ENCODE measurements at places on chromosomes 16 and 17.
A peak's percentile ranks its signal among the peaks of the same experiment; 100 is the strongest.

GRCh38 chr17:68910789-68911431, 44.3 kb downstream of the ABCA8 start:
- no peak for DNase-seq

- DNase-seq: no peak
Measured at GRCh38 chr17:58005031-58005727, 1.9 kb downstream of the SRSF1 start.

DNA sequence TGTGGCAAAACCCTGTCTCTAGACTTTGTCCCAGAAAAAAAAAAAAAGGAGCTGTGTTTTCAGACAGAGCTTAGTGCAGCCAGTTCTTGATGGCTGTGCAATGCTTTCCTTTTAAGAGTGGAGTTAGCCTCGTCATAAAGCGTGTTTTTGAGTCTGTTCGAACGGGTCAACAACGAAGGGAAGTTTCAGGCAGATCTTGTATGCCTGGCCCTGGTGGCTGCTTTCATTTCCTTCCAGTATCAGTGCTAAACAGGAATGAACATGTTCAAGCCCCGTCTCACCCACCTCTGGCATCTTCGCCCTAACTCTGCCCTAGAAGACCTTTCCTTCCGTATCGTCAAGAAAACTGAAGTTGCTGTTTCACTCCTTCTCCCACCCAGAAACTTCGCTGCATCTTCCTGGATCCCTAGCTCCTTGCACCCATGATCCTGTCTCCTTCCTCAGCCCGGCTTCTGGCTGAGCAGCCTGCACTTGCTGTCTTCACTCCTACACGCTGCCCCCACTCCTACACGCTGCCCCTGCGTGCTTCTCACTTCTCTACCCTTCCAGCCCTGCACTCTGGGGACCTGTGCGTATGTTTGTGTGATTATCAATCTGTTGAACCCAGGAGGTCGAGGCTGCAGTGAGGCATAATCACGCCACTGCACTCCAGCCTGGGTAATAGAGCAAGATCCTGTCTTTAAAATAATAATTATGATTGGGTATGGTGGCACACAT, 55.3 kb downstream of the USP10 start:
- no peak for DNase-seq

GRCh38 chr16:49688036-49688697, 167.7 kb downstream of the ZNF423 start:
- no peak for DNase-seq

DNA sequence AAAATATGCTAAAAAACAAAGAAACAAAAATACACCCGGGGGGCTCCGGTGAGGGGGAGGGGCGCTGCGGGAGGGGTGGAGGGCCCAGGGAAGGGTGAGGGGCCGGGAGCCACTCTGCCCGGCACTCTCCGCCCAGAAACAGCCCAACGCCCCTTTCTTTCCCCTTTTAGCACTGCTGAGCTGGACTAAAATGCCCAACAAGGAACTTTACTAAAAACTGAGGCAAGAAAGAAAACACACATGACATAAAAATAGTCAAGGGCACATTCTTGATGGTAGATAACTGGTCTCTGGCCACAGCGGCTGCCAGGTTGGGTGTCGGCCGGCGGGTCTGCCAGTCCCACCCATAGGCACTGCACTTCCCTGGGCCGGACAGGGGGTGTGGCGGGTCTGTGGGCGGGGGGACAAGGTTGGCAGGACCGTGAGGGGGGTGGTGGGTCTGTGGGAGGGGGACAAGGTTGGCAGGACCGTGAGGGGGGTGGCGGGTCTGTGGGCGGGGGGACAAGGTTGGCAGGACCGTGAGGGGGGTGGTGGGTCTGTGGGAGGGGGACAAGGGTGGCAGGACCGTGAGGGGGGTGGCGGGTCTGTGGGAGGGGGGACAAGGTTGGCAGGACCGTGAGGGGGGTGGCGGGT, 20.9 kb downstream of the METRNL start:
- DNase-seq: peak; percentile 87

DNA sequence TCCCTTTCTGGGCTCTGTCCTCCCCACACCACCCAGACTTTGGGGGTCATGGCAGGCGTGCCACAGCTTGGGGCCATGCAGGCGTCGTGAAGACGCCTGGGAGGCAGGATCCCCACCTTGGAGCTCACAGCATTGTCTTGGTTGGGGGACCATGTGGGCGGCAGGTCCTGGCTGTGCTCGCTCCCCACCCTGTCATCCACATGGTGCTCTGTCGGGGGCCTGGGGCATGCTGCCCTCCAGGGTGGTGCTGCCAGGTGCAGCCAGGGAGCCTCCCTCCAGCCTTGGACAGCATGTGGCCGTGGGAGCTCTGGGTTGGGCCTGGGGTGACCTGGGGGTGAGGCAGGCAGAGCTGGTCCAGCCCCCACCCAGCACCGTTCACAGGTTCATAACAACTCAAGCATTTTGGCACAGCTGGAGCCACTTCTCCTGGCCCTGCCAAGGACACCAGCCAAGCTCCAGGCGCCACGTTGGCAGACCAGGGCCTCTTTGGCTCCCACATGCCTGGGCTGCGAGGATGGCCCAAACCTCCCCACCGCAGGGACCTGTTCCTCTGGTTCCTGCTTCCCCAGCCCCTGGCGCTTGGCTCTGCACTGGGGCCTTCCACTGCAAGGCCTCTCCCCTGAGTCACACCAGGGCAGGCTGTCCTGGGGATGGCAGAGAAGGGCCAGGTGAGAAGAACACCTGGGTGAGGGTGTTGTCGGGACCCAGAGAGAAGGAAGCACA, 15.1 kb upstream of the ATP6V0C start:
- DNase-seq: no peak

GRCh38 chr16:84768061-84768807, 51.6 kb upstream of the CRISPLD2 start:
- DNase-seq: no peak

GRCh38 chr17:59890720-59891119, 2.0 kb downstream of the TUBD1 start:
- DNase-seq: no peak

DNA sequence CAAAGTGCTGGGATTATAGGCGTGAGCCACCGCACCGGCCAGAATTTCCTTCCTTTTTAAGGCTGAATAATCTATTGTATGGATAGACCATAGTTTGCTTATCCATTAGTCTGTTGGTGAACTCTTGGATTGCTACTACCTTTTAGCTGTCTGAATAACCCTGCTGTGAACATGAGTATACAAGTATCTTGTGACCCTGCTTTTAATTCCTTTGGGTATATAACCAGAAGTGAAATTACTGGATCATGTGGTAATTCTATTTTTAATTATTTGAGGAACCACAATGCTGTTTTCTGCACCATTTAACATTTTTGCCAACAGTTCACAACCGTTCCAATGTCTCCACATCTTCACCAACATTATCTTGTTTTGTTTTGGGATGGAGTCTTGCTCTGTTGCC, 4.6 kb upstream of the OTOA start:
- DNase-seq: no peak

DNA sequence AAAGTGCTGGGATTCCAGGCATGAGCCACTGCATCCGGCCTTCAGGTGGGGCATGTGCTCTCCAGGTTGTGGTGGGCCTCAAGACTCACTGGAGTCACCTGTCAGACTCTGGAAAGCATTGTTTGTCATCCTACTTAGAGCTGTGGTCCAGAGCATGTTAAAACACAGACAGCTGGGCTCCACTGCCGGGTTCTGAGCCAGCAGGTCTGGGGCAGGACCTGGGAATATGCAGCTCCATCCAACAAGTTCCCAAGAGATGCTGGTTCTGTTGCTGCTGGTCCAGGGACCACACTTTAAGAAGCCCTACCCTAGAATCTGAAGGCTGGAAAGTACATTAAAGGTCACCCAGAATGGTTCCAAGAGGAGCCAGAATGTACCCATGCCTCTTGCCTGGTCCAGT, 75.3 kb downstream of the GAS7 start:
- DNase-seq: no peak

- no peak for DNase-seq
Measured at GRCh38 chr17:78707016-78707415, 75.1 kb downstream of the CYTH1 start.

GRCh38 chr16:56764835-56765234, 34.9 kb downstream of the NUP93 start:
- no peak for DNase-seq

GRCh38 chr17:63361182-63361581, 84.9 kb downstream of the CYB561 start:
- no peak for DNase-seq

GRCh38 chr17:58755577-58756245, at the start of gene PPM1E:
PPM1E (plus strand) TSS chr17:58755854.
- DNase-seq: no peak

GRCh38 chr16:2468725-2469398, 2.2 kb upstream of the NTN3 start:
- DNase-seq: no peak

- no peak for DNase-seq
Measured at GRCh38 chr16:59905606-59906005, 1171.5 kb upstream of the GOT2 start.

DNA sequence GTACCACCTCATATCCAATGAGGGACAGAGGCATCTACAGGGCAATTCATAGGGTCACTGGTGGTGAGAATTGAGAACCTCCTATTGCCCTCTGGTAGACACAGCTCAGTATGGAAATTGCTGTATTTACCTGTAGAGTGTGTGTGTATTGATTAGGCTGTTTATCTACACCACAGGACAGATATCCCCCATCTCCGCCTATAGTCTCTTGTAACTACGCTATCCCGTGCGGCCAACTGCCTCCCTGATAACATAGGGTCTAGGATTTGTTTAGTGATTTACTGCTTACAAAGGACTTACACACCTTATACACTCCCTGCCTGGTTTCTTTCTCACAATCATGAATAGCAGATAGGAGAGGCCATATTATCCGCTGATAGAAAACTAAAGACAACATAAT, 1.7 kb upstream of the STAT3 start:
- DNase-seq: no peak

GRCh38 chr17:72566671-72567484, 446.1 kb downstream of the SOX9 start:
- DNase-seq: no peak

DNA sequence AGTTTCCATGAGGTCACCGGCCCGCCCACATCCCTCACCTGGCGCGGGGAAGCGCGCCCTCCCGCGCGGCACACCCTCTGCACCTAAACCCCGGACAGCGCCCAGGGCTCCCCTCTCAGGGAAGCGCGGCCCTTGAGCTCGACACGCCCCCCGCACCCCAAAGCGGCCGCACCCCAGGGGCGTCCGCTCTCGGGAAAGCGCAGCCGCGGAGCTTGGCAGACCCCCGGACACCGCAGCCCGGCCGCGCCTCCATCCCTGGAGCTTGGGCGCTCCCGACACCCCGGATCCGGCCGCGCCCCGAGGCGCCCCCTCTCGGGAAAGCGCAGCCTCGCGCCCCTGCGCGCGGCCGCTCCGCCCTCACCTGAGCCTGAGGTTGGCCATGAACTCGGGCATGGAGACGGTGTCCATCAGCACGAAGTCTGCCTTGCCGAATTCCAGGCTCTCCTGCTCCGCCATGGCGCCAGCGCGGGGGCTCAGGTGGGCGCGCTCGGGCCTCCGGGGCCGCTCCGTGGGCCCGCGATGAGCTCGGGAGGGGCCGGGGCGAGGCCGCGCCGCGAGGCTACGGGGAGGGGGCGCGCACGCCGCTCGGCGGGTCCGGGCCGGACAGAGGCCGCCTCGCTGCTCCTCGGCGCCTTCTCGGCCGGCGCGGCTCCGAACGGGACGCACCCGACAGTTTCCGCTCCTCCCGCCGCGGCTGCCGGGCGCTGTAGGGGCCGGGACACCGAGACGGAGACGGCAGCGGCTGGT, at the start of gene MYO1D:
Gene MYO1D, minus strand, starts transcription at position 708 of the 747 bp plus-strand sequence. Its CDS starts 252 bp downstream, at position 456.
- DNase-seq: peak; percentile 70

- DNase-seq: no peak
Measured at GRCh38 chr16:86578611-86579267, 390 bp downstream of the FOXL1 start.

DNA sequence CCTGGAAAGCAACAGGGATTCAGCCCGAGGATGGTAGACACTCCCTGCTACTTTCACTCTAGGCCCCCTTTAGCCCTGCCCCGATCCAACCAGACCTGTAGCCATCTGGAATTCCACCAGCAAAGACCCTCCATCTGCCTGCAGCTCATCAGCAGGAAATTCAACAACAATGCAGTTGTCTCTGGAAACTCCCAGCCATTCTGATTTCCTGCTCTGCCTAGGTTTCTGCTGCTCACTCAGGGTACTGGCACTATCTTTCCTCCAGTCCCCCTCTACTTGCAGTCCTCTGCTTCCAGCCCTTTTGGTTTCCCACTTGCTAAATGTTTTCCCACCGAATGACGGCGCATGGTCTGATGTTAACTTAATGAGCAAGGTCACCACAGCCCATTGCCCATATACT, 2.7 kb upstream of the SP6 start:
- no peak for DNase-seq

- DNase-seq: no peak
Measured at GRCh38 chr17:28345419-28346198, 10.0 kb downstream of the TNFAIP1 start.

GRCh38 chr17:41334385-41335305, 16.0 kb downstream of the KRT33A start:
- DNase-seq: no peak

DNA sequence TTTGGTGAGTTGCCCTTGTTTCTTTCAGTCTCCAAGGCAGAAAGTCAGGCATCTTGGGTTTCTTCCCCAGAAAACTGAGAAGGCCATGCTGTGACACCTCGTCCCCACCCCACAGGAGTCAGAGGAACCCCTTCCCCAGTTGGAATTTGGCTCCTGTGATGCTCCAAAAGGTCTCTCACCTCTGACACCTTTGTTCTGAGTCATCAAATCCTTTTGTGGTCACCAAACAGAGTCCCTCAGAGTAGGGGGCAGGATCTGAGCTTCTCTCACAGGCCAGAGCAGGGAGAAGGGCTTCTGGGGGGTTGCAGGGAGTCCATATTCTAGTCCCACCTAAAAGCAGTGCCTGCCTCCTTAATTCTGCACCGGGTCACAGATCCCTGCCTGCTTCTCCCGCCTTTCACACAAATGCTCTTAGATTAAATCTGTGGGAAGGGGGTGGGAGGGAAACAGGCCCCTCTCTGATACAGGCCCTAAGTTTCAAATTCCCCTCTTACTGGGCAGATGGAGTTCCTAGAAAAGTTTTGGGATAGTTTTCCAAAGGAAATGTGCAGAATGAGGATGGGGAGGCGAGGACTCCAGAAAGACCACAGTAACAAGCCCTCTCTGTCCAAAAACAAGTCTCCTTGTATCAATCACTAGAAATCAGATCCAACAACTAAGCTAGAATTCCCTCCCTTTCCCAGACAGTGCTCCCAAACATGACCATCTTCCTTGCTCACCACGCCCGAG, 1.3 kb downstream of the PHOSPHO1 start:
- DNase-seq: no peak

GRCh38 chr17:76147211-76148014, 6.4 kb upstream of the FOXJ1 start:
- no peak for DNase-seq

- no peak for DNase-seq
Measured at GRCh38 chr17:66430846-66431795, 128.7 kb downstream of the PRKCA start.

DNA sequence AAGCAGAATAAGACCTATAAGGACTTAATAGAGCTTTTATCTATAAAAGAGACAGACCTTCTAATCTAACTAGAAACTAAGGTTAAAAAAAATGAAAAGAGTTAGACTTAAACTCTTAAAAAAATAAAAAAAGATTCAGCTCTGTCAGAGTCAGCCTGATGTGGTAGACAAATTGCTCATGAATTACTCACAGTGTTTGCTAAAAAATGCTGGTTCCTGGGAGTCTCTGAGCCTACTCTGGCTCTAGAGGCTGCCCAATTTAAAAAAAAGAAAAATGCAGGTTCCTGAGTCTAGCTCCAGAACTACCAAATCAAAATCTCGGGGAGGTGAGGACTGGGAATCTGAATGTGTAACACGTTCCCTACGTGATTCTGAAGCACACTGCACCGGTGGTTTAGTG, 18.1 kb downstream of the SOST start:
- no peak for DNase-seq

- DNase-seq: no peak
Measured at GRCh38 chr17:18018411-18018921, 20.5 kb downstream of the ATPAF2 start.
